HCT116 (cell line): ENCODE measurements at places on chromosomes 13 and 19.

DNA sequence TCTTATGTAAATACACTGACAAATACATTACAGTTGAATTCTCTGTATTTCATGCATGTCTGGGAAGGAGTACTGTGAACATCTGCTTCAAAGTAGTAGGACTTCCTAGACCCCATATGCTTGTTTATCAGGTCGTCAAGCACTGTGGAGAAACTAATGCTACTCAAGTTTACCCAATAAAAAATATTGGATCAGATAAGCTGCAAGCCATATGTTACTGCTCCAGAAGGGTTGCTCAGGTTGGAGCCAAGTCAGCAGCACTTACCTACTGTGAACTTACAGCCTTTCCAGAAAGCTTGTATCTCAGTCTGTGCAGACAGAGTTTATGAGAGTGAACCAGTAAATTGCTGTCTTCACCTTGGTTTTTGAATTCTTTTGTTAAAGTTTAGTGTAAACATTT is 36.2 kb downstream of the SLAIN1 start:
- no peak for DNase-seq

- DNase-seq, result no peak
These were observed 2.7 kb downstream of the OR10H2 start for GRCh38 chr19:15730538-15730937.

DNA sequence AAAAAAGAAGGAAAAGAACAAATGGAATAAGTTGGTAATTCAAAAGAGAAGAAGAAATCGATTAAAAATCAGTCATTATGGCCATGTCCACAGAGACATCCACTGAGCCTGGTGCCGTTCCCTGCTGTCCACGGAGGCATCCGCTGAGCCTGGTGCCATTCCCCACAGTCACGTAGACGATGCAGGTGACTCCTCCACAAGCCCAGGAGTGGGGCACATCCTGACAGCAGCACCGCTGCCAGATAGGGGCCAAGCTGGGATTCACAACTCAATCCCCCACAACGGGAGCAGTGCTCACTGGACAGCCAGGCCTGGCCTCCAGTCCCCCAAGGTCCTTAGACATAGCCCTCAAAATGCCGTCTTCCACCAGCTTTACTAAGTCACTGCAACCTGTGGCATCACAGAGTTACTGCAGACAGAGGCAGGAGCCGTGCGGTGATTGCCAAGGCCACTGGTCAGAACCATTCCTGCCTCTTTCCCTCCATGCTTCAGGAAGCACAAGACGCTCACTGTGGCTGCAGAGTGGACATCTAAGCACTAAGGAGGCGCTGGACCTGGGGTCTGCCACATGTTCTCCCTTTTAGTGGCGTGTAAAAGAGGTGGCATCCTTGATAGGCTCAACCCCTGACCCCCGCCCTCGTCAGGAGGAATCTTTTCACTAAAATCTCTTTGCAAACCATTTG is 131.5 kb upstream of the SPACA7 start:
- DNase-seq, result no peak

- DNase-seq, result no peak
These were observed 1504.5 kb upstream of the PCDH20 start for GRCh38 chr13:62920159-62920558.

DNA sequence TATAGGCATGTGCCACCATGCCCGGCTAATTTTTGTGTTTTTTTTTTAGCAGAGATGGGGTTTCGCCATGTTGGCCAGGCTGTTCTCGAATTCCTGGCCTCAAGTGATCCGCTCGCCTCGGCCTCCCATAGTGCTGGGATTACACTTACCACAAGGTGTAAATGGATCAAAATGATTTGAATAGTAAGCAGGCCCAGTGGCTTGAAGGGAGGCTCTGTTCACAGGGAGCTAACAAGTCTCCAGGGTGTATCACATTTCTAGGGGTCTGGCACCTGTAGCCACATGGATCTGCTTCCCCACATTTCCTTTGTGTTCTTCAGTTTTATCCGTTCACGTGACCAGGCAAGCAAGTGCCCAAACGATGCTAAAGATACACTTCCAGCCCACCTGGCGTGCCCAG is 13.5 kb upstream of the CNFN start:
- no peak for DNase-seq

DNA sequence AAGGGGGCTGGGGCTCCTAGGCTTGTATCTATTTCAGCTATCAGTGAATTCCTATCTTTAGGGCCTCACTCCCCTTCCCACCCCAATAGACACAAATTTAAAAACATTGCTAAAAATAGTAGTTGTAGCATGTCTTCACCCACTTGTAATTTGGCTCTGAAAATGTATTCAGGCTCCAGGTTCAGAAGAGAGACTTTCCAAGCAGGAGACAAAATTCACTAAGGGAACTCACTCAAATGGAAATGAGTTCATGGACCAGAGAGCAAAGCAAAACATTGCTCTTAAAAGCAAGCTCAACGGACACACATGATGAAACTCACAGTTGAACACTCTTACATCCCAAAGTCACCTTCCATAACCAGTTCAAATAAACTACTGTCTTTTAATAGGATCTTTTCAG is 36.8 kb downstream of the PHF11 start:
- no peak for DNase-seq
